ENCODE measurements at places on chromosomes 11 and 22. TPM values are rescaled to one million over a fixed set of nuclear protein-coding genes. Genes with fewer than 3 reads are reported as not detected.
A peak's percentile ranks its signal among the peaks of the same experiment; 100 is the strongest.

DNA sequence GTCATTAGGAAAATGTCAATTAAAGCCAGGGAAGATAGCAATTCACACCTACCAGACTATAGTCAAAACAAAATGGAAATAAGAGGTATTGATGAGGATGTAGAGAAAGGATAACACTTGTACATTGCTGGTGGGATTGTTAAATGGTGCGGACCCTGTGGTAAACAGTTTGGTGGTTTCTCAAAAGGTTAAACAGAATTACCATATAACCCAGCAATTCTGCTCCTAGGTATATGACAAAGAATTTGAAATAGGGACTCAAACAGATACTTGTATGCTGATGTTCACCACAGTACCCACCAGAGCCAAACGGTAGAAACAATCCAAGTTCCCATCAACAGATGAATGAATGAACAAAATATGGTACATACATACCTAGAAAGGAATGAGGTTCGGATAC lies 33.0 kb upstream of the TOP3B start:
- DNase-seq = no peak

DNA sequence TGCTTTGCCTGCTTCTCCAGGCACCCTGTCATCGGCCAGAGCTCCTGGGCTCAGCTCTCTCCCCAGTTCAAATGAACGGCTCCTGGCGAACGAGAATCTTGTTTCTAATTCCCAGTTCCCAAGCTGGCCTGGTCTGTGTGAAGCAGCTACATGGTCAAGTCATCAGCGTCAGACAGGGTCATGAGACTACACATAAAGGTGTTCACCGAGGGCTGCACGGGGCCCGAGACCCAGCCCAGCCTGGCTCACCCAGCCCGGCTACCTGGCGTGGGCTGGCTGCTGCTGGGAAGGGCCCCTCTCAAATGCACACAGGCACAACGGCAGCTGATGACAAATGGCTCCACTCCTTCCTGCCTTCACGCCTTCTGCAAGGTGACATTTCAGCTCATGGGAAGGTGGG lies 14.6 kb upstream of the CELSR1 start:
- no peak for DNase-seq

The VSTM5 gene
- total RNA-seq = 0.24 TPM

DNA sequence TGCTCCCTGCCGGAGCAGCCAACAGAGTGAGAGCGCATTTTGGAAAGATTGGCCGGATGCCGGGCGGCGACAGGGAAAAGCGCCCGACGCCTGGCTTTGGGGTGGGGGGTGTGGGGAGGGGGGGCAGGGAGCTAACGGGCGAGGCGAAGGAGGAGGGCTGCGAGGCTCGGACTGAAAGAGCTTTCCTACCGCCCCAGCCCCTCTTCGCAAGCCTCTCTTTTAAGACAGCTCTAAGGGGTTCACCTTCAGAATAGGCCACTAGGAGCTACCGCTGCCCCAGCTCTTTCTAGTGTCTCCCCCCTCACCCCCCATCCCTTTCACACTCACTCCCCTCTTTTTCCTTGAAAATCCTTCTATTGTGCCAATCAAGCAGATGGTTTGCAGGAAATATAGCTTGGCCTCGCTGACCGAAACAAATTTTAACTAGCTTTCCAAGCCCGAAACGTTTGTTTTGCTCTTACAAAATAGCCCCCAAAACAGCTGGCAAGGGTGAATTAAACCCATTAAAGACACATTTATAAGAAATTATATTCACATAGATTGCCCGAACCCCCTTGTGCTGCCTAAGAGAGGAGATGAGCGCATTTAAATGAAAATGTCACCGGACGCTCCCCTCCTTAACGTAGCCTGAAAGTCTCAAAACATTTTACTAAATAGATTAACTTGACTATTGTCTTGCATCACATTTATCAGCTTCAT lies 3.7 kb upstream of the DBX1 start:
- DNase-seq = peak; percentile 19

- DNase-seq = no peak
Observed at GRCh38 chr11:27385245-27385644, 22.2 kb upstream of the CCDC34 start.

- no peak for DNase-seq
Observed at GRCh38 chr22:29308791-29309262, 2.4 kb downstream of the GAS2L1 start.

DNA sequence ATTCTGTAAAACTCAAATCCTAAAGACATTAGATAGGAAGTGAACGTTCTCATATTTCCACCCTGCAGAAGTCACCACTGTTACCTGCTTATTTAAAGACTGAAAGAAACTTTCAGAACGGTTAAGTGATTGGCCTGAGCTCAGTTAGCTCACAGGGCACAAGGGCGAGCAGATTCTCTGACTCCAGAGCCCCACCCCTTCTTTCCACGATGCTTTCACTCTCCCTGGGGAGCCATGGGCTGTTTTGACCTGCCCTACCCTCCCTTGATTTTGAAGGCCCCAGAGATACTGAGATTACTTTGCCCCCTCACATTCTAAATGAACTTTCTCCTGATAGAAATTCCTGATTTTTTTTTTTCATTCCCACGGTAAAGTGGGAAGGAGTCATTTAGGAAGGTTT lies 33.9 kb downstream of the ARHGAP1 start:
- no peak for DNase-seq

GRCh38 chr11:47388697-47389576 lies 10.6 kb upstream of the SPI1 start:
- DNase-seq = peak; percentile 39

- no peak for DNase-seq
Observed at GRCh38 chr11:6856871-6857270, 6.0 kb upstream of the OR10A2 start.
